ENCODE measurements at places on chromosomes 4 and X.

DNA sequence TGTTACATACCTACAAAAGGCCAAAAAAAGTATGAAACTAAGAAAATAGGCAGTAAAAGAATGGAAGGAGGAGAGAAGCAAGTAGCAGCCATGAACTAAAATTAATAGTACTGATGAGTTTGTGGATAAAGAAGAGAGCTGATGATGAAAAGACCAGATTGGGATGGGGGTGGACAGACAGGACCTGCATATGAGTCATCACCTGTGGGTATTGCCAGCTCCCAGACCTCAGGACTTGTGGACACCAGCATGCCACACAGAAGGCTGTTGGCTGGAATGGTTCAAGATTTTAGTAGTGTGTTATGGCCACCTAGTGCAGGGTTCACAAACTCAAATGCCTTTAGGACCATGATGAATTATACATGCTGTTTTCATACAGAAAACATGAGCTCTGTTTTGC, 58.9 kb downstream of the ARX start:
- DNase-seq: no peak

GRCh38 chr4:19857380-19857779, 394.3 kb upstream of the SLIT2 start:
- no peak for DNase-seq

DNA sequence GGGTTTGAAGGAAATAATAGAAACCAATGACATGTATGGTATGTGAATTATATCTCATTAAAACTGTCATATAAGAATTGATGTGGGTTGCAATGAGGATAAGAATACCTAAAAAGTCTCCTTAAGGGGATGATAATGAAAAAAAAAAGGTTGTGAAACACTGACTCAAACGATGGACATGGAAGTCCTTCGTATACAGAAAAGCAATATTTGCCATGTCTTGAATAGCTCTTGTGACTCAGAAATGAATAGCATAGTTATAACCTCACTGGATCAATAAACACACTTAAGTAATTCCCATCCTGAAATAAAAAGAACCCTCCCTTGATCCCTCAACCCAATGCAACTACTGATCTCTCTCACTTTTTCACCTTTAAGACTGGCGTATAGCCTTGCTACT, 89.7 kb downstream of the OPHN1 start:
- no peak for DNase-seq

DNA sequence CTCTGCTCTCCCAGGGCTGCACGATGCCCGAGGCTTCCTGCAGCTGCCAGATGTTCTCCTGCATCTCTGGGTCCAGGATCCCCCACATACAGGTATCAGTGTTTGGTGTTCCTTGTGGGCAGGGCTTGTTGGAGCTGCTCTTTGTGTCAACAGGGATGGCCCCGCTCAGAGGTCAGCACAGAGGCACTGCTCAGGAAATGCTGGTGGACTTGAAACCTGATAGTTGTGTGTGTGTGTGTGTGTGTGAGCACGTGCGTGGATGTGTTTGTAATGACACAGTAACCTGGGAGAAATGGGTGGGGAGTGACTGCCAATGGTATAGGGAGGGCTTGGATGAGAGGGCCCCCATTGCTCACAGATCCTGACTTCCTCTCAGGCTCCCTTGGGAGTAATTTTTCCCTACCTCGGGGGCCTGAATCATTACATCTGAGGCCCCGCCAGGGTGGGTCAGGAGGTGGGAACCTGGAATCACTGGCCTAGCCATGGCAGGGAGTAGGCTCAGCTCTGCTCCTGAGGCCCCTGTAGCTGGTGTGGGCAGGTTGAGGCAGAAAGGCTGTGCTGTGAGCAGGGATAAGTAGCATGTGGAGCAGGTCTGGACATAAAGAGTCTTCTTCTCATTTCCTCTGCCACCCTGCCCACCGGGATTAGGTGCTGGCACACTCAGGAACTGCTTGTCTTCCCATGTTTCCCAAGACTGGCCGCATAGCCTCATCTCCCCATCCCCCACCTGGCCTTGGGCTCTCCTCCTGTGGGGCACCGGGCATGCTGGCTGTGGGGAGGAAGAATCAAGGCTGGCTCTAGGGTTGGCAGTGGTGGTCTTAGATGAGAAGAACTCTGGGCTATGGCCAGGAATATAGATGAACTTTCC, 2.5 kb upstream of the EFNB1 start:
- no peak for DNase-seq

DNA sequence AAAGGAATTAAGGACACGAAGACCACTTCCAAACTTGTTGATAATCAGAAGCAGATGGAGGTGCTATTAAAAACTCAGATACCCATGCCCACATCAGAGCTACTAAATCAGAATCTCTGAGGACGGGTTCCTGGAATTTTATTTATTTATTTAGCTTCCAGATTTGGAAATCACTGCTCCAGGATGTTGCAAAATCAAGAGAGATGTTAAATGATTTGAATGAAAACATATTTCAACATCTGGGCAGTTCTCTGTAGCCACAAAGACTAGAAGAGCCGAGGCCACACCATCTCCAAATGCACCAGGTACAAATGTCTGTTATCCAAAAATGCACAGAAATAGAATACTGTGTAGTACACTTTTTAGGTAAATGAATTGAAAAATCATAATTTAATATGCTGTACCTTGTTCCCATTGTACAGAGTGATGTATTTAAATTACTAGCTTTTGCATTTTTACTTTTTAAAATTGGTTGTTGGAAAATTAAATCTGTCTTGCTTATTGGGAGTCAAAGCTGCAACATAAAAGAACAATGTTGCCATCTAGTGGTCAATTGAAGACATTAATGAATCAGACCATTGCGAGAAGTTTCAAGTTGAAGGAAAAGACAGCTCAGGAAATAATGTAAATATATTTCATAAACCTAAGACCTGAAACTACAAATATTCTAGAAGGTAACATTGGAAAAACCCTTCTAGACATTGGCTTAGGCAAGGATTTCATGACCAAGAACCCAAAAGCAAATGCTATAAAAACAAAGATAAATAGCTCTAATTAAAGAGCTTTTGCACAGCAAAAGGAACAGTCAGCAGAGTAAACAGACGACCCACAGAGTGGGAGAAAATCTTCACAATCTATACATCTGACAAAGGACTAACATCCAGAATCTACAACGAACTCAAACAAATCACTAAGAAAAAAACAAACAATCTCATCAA, 151.3 kb upstream of the TTC29 start:
- DNase-seq: peak; percentile 70

Data from hematopoietic multipotent progenitor cell treated with erythropoietin and hydrocortisone succinate and interleukin-3 and kit ligand, for 4 days (in vitro differentiated cells).